ENCODE measurements at places on chromosomes 3 and 15.

DNA sequence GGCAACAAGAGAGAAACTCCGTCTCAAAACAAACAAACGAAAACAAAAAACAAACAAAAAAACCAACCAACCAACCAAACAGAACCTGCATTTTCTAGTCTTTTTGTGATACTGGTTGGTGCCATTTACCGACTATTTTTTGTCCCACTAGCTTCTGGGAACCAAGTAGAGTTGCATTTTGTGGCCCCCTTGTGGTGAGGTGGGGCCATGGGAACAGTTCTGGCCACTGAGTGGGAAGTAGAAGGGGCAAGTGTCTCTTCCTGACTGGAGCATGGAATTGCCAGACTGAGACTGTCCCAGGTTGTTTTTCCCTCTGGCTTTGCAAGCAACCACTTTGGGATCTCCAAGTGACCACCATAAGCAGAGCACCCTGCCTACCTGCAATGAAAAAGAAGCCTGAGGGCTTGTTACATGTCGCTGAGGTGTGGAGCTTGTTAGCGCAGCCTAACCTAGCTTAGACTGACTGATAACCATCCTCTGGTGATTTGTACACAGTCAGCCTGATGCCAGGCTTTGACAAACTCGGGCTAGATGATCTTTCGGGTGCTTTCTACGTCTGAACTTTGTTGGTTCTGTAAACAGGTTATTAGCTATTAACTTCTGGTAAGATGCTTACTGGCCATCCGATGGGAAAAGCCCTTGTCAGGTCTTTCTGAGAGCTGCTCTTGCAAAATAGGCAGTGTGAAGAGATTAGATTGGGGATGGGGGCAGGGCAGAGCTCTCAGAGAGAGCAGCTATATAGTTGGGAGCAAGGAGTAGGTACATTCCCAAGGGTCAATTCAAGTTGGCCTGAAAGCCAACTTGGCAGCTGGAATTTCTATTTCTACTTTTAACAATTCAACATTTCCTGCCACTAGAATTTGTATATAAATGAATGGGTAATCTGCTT is 172.2 kb downstream of the SSR3 start:
- peak; percentile 23 for DNase-seq

DNA sequence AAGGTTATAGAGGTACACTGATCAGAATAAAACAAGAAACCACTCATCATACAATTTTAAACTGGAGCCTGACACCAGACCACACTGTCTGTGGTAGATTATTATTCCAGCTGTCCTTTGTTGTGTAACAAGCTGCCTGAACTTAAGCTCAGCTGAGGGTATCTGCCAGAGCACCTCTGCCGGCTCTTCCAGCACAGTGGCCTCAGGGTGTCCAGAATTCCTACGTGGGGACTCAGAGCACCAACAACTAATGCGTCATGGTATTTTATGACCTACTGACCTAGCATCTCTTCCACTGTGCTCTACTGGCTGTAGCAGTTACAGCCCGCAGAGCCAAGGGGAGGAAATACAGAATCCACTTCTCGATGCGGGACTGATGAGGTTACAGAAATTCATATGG is 15.6 kb upstream of the RAF1 start:
- no peak for DNase-seq

GRCh38 chr3:172244011-172244410 is 204.2 kb downstream of the GHSR start:
- DNase-seq: peak; percentile 18

- no peak for DNase-seq
These were observed 194.6 kb downstream of the SUCLG2 start for GRCh38 chr3:67459796-67460195.

GRCh38 chr3:80771085-80771484 is 990.4 kb downstream of the GBE1 start:
- no peak for DNase-seq

DNA sequence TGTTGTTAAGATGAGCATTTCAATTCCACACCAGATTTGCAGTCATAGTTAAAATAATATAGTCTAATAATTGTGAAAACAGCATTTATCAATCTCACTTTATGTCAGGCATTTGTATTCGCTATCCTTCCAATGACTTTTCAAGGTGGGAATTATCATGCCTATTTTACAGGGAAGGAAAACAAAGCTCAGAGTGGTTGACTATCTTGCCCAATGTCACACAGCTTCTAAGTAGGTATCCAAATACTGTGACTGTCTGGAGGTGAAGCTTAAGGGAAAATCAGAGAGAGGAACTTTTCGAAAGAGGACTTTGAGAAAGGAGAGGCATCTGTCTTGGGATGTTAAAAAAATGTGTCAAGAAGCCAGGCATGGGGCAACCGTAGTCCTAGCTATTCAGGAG is 443.1 kb downstream of the FOXP1 start:
- DNase-seq: no peak

- DNase-seq: no peak
These were observed 168.1 kb upstream of the LRRN1 start for GRCh38 chr3:3631114-3631513.

- no peak for DNase-seq
These were observed 28.6 kb upstream of the KBTBD12 start for GRCh38 chr3:127886231-127886955.

DNA sequence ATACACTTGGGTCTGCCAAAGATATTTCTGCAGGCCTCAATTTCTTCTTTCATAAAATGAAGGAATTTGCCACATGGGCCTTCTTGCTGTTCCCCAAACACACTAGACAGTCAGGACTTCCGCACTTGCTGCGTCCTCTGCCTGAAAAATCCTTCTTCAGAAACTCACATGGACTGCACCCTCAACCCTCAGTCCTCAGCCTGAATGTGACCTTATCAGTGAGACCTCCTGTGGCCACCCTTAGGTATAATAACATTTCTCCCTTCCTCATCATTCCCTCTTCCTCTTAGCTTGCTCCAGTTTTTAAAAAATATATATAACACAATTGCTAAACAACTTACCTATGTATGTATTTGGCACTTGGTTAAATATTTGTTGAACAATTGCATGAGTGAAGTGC is 257.5 kb downstream of the MFSD1 start:
- DNase-seq: no peak

- no peak for DNase-seq
These were observed 226.0 kb upstream of the P2RY1 start for GRCh38 chr3:152608696-152609594.

GRCh38 chr3:184022323-184022722 is 4.6 kb upstream of the ABCC5 start:
- DNase-seq: no peak

- DNase-seq: no peak
These were observed 36.3 kb upstream of the TMEM42 start for GRCh38 chr3:44825264-44825925.

- no peak for DNase-seq
These were observed 89.7 kb upstream of the PROK2 start for GRCh38 chr3:71874618-71875017.

- DNase-seq: no peak
These were observed 623.5 kb upstream of the TBL1XR1 start for GRCh38 chr3:177820683-177821316.

GRCh38 chr15:55394694-55395093 is 13.5 kb downstream of the CCPG1 start:
- no peak for DNase-seq

DNA sequence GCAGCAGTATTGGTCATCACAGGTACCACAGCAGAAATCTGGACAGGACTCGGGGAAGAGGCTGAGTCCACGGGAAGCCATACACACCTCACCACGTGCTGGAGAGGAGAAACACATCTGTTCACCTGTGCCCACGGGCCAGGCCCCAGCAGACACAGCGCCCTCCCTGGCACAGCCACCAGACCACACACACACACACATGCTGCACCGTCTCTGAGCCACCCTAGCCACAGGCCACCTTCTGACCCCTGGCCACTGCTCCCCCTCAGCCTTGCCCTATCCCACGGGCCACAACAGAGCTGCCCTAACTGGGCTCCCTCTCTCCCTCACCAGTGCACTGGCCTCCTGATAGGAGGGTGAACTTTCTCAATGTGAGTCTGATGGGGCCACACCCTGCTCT is 2.8 kb downstream of the SHISA5 start:
- DNase-seq: no peak

DNA sequence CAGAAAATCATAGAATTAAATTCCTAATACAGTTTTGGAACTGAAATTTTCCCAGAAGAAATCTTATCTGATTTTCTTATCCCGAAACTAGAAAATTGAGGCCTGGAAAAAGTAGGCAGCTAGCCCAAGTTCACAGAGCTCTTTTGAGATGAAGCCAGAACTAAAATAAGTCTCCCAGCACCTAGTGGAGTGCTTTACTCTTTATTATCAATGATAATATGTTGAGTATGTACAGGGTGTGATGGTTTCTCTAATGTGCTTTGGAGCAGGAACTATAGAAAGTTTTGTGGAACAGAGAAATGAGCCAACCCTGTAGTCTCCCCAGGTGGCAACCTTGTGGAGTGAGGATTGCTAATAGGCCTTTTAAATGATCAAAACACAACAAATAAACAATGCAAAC is 30.3 kb upstream of the BCL6 start:
- DNase-seq: no peak

GRCh38 chr15:101325263-101326025 is 30.4 kb upstream of the SNRPA1 start:
- DNase-seq: no peak

- no peak for DNase-seq
These were observed 23.0 kb downstream of the NEK10 start for GRCh38 chr3:27345959-27346865.

- DNase-seq: peak; percentile 77
These were observed at the start of gene SYNM for GRCh38 chr15:99104788-99105513. Gene SYNM (plus strand): TSS chr15:99105080. CDS start chr15:99105200, 120 bp downstream.

GRCh38 chr15:88663141-88663621 is 24.4 kb downstream of the ISG20 start:
- DNase-seq: no peak

DNA sequence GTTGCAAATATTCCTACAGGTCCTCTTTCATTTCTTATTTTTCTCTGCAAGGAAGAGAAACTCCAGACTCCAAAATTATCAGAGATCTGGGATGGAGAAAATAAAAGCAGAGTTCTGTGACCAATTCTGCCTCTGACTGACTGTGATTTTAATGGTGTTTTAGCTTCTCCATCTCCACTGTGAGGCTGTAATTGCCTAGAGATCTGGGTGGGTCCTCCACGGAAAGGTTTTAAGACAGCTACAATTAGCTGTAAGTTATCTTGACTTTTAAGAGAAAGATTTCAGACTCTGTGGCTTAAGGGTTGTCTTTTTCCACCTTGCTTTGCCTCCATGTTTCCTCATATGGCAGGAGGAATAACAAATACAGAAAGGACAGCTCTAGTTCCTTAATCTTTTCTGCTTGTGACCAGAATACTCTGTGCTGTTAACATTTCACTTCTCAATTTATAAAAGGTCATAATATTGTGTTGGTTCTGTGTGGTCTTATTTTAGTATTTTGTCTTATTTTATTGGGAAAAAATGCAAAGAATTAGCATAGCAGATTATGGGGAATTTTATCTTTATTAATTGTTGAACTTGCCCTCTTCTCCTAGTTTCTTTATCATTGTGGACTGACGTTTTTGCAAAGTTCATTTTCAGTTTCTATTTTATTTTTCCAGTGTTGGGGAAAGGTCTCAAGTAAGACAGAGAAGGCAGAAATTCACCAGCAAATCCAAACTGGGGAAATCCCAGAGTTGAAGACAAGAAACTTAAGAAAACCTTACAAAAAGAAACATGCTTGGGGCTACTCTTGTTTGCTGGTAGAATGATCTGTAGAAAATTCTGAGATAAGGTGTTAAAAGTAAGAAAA is 157.9 kb downstream of the RAP2B start:
- no peak for DNase-seq

GRCh38 chr3:124837730-124838186 is 49.4 kb downstream of the ITGB5 start:
- peak; percentile 50 for DNase-seq

DNA sequence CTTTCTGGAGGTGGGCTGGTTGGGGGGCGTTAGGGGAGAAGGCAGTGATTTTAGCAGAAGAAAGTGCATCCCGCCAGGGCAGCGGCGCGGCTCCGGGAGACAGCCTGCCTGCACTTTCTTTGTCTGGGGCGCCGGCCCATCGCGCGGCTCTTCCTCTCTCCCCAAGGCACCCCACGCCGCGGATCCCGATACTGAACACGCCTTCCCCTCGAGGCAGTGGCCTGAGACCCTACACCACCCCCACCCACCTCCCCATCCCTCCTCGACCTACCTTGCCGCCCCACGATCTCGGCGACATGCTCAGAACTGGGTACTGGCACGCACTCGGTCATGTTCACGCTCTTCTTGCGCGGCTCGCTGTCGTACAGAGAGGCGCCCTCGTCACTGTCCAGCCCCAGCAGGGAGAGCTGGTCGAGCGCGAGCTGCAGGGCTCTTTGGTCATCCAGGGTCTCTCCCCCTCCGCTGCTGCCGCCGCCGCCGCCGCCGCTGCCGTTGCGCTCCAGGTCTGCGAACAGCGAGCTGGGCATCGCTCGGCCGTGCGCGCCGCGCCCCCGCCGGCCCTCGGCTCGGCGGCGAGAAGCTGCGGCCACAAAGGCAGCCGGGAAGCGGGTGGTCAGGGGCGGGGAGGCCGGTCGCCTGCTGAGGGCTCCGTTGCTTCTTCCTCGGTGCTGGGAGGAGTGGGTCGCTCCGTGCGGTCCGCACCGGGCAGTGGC is 483 bp downstream of the MEX3B start:
- no peak for DNase-seq

DNA sequence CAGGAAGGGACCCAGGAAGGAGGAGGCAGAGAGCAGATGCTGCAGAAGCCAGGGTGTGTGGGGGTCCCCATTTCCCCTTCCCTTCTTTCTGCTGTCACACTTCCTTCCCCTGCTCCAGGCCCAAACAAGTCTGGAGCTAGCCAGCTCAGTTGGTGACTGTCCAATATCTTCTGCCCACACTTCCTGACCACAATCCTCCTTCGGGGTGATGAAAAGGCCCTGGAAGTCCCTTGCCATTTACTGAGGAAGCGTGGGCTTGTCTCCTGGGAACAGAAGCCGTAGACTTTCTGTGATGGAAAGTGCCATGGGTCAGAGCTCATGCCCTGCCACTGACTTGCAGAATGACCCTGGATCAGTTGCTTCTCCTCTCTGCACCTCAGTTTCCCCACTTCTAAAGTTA is 39.0 kb downstream of the ANAPC13 start:
- no peak for DNase-seq

DNA sequence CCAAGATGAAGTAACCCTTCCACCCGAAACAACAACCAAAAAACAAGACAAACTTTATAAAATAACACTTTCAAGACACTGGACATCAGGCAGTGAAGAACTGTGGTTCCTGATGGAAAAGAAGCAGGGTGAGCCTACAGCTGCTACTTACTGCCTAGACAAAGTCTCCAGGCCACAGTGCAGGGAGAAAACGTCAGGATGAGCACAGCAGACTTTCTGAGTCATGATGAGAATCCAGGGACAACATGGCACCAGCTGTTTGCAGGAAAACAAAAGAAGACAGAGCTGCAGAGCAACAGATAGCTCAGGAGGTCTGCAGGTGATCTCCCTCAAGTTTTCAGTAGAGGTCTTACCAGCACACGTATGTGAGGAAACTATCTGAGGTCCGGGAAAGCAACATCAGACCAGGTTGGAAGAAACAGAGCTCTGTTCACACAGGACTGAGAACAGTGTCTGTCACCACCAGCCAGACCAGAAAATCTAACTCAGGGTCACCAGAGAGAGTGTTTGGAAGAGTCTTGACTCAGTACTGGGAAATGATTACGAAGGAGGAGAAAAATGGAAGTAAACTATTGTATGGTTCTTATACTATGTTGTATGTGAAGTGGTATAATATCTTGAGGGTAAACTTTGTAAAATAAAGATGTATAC is 108.9 kb downstream of the ANO10 start:
- DNase-seq: no peak

- no peak for DNase-seq
These were observed 43.0 kb downstream of the SPSB4 start for GRCh38 chr3:141093971-141094684.

- DNase-seq: no peak
These were observed 730.6 kb upstream of the NECTIN3 start for GRCh38 chr3:110341047-110341446.
